Activated CD4-positive, alpha-beta T cell treated with anti-CD3 and anti-CD28 coated beads, Interleukin-2, amount 10 ng/mL, durations not matched to agents 7 days and 5 days (primary cell): ENCODE measurements at places on chromosomes 11 and 22. TPM values are rescaled to one million over a fixed set of nuclear protein-coding genes. Genes with fewer than 3 reads are reported as not detected.
A peak's percentile ranks its signal among the peaks of the same experiment; 100 is the strongest.

- no peak for DNase-seq
These were observed 2093.5 kb downstream of the LRRC4C start for GRCh38 chr11:39365809-39366436.

GRCh38 chr11:68282141-68282860 lies 10.5 kb upstream of the C11orf24 start:
- peak; percentile 60 for DNase-seq

DNA sequence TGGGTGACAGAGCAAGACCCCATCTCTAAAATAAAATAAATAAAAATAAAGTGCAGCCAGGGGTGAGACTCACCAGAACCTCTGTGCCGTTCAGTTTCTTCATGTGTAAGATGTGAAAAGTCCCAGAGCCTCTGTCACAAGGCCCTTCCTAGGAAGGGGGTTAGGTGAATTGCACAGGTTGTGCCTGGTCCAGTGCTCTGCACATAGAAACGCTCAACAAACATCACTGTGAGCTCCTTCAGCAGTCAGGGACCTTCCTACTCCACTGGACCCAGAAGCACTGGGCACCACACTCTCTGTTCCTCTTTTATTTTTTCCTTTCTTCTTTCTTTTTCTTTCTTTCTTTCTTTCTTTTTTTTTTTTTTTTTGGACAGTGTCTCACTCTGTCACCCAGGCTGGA lies 22.3 kb downstream of the MRPL21 start:
- DNase-seq: no peak

DNA sequence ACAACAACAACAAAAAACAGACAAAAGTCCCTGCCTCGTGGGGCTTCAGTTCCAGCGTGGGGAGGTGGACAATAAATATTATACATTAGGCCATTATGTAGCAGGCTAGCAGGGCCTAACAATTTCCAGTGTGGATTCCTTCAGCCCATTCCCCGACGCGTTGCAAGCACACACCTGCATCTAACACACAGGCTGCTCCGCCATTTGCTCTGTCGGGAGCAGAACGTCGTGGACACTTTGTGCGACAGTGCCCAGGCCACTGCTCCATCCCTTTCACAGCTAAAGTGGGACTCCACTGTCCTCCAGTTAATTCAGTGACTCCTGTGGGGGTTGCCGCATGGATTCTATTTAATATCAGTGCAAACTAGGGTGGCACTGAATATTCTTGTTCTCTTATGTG lies 10.9 kb upstream of the FGF3 start:
- DNase-seq: no peak

GRCh38 chr22:44404341-44405020 lies 91.7 kb upstream of the SHISAL1 start:
- DNase-seq: no peak

DNA sequence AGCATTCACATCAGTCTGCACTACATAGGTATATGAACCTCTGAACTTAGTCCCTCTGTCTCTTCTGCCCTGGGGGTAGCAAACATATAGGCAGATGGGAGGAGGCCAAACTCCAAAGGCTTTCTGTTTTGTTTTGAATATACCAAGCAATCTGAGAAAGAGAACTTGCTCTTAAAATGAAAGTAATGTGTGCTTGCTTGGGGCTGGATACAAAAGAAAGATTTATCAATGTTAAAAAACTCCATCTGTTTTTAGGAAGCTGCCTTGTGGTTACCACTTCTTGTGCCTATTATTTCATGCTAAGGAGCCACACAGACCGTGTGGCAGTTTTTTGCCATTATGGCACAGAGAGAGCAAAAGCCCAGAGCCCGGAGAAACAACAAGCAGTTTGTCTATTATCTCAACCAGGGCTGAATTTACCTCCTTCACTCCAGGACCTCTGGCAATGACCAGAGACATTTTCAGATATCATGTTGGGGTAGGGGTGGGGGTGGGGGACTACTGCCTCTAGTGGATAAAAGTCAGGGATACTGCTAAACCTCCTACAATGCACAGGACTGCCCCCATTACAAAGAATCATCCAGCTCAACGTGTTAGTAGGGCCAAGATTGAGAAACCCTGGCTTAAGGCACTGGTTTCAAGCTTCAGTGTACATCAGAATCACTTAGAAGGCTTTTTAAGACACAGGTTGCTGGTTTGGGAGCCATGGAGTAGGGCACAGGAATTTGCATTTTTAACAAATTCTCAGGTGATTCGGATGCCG lies 124.2 kb downstream of the APIP start:
- no peak for DNase-seq

GRCh38 chr11:12968101-12968500 lies 41.0 kb upstream of the RASSF10 start:
- DNase-seq: no peak

- no peak for DNase-seq
These were observed 115.7 kb downstream of the WNT7B start for GRCh38 chr22:45861259-45861658.

GRCh38 chr22:49626361-49627216 lies 201.1 kb downstream of the BRD1 start:
- DNase-seq: no peak

- DNase-seq: no peak
These were observed 15.2 kb upstream of the FCHSD2 start for GRCh38 chr11:73157101-73158010.

- no peak for DNase-seq
These were observed 181.8 kb downstream of the BUD13 start for GRCh38 chr11:116590844-116591570.

DNA sequence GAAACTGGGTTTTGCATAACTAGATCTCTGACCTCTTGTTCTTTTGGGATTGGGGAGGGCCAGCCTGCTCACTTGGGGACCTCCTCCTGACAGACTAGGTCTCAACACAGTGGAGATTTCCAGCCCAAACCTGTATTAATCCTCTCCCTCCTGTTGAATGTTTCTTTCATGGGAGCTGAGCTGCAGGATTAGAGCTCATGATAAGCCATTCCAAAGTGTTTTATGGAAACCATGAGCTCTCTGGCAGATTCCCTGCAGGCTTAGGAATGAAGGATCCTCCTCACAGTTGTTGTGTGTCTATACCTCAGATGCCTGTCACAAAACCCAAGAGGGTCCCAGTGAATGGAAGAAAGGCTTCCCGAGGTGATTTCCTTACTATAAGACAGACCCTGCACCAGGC lies 248.4 kb upstream of the B3GAT1 start:
- peak; percentile 3 for DNase-seq

GRCh38 chr22:46791201-46791731 lies 28.8 kb downstream of the TBC1D22A start:
- DNase-seq: peak; percentile 83

DNA sequence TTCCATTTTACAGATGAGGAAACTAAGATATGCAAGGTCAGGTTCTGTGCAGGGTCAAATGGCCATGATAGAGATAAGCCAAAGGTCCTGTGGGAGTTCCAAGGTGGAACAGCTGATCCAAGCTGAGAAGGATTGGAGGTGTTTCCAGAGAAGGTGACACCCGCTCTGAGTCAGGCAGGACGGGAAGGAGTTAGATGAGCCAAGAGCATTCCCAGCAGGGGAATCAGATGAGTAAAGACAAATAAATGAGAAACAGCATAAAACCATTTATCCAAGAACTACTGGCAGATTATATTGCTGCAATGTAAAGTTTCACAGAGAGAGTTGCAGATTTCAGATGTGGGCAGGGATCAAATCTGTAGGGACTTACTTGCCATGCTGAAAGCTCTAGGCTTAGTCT lies 18.9 kb upstream of the HEPHL1 start:
- DNase-seq: no peak

- DNase-seq: no peak
These were observed 138.0 kb downstream of the TRPC6 start for GRCh38 chr11:101445761-101446160.

DNA sequence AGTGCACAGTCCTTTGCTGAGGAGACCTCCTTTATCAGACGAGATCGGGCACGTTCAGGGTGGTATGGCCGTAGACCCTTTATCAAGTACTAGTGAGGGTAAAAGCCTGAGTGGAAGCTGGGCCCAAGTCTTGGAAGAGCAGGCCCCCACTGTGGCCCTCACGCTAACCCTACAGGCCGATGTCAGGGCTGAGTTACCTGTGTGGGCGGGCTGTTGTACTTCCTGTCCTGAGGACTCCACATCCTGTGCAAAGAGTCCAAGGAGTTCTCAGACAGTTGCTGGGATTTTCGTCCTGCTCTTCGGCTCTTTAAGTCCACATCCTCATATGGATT lies 34.9 kb downstream of the RPL27A start:
- DNase-seq: no peak

- DNase-seq: no peak
These were observed 34.2 kb downstream of the OSBP2 start for GRCh38 chr22:30728826-30729225.

DNA sequence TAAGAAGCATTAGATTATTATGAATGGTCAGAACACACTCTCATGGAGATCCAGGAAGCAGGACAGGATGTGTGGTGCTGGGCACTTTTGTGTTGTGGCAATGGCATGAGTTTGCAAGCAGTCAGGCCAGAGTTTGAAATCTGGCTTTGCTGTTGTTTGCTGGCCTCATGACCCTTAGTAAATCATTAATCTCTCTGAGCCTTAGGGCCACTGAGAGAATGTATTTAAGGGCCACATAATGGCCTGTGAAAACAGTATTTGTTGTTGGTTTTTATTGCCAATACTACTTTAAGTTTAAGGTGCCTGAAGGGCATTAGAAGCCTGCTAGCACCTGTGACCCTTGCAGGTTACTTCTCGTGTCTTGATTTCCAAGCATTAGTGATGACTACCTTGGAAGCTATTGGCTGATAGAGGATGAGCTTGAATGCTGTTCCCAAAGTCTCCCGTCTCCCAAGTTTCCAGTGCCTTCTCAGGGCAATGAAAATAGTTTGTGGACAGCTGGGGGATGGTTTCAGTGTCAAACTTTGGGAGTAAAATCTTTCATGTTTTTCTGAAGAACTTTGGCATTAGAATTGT lies 24.6 kb downstream of the STIM1 start:
- no peak for DNase-seq

- peak; percentile 38 for DNase-seq
These were observed 5.0 kb downstream of the ASCL2 start for GRCh38 chr11:2265396-2265795.

DNA sequence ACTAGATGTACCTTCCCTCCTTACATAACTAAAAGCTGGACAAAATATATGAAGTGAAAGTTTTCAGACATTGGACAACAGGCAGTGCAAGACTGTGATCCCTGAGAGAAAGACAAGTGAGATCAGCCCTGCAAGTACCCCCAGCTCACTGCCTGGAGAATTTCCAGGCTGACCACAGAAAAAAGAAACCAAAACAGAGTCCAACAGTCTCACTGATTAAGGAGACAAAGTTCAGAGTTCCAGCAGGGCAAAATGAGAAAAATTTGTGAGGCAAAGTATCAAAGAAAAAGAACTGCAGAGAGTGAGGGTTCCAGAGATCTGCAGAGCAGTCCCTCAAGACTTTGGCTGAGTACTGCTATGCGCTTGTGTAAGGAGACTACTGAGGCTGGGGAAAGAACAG lies 47.3 kb upstream of the TMEM45B start:
- no peak for DNase-seq

GRCh38 chr22:39738746-39739145 lies 154.8 kb downstream of the ENTHD1 start:
- DNase-seq: no peak

- no peak for DNase-seq
These were observed 974.2 kb downstream of the JRKL start for GRCh38 chr11:97364047-97364446.

GRCh38 chr11:5809905-5810795 lies 1.4 kb downstream of the OR52N2 start:
- DNase-seq: no peak

- DNase-seq: no peak
These were observed 43.8 kb upstream of the RTL6 start for GRCh38 chr22:44541671-44542319.

- DNase-seq: no peak
These were observed 6.0 kb downstream of the OSM start for GRCh38 chr22:30260682-30261081.

DNA sequence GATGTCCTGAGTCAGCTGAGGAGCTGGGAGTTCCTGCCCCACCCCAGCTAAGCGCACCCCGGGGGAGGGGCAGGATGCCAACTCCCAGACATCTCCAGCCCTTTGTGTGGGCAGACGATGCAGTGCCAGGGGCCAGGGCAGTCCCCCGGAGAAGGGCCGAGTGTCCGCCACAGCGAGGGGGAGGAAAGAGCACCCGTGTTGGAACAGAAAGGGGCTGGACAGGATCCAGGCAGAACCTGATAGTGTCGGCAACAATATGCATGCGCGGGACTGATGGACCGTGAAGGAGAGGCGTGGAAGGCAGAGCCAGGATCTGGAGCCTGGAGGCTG lies 1434.7 kb downstream of the BRD1 start:
- DNase-seq: no peak

DNA sequence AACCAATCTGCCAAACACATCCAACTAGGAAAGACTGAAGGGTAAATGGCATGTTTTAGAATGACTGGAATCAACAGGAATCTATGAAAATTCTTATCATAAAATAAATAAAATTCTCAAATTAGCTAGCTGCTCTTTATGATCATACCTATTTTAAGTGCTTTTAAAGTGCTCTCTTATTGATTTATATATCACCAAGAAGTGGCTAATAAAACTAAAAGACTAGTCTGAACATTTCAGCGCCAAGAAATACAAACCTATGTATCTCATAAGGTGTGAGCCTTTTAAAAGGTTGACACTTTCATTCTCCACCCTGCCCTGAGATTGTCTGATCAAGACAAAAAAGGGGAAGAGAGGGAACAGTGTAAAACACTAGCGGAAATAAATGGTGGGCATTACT lies 136.8 kb upstream of the ARHGAP42 start:
- DNase-seq: no peak

DNA sequence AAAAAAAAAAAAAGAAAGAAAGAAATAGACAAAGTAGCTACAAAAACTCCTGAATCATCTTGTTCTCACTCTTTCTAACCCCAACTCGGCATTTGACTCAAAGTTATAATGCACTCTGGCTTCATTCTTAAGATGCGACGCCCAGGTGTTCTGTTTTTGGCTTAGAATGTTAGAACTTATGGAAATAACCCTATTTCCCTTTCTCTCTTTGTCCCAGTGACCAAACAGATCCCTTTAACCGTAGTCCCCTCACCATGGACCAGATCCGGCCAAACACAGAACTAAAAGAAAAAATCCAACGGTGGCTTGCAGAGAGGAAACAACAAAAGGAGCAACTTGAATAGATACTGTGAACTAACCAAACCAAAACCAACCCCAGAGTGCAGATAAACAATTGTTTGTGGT lies 5.3 kb upstream of the ATP5MG start:
- peak; percentile 49 for DNase-seq

DNA sequence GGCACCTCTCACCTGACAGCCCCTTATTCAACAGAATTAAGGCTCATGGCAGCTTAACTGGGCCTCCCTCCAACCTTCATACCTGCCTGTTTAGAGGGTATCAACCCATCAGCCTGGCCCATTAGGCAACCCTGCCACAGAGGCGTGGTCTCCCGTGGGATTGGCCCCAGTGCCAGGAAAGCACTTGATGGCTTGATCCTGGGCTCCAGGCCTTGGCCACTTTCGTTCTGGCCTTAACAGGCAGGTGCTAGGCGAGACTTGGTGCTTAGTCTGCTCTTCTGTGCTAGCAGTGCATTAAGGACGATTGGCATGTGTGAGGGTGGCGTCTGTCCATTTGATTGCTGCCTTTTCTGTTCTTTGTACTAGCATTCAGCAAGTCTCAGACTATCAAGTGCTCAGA lies 75.2 kb downstream of the CABIN1 start:
- DNase-seq: no peak

Gene TCN1
- total RNA-seq: not detected

Gene B3GAT1
- 1.6 TPM for total RNA-seq

Gene GDPD4
- not detected for total RNA-seq

Gene PDGFD
- not detected for total RNA-seq

Gene NCAM1
- total RNA-seq: 0.42 TPM

Gene MSANTD2
- 10.5 TPM for total RNA-seq

Gene TMEM132A
- total RNA-seq: 0.40 TPM

Gene NEFH
- total RNA-seq: 0.87 TPM

Gene NLRP6
- total RNA-seq: 5.5 TPM
